ENCODE measurements at places on chromosomes 4 and X.

GRCh38 chr4:34636623-34637022, 1607.7 kb downstream of the ARAP2 start:
- no peak for DNase-seq

DNA sequence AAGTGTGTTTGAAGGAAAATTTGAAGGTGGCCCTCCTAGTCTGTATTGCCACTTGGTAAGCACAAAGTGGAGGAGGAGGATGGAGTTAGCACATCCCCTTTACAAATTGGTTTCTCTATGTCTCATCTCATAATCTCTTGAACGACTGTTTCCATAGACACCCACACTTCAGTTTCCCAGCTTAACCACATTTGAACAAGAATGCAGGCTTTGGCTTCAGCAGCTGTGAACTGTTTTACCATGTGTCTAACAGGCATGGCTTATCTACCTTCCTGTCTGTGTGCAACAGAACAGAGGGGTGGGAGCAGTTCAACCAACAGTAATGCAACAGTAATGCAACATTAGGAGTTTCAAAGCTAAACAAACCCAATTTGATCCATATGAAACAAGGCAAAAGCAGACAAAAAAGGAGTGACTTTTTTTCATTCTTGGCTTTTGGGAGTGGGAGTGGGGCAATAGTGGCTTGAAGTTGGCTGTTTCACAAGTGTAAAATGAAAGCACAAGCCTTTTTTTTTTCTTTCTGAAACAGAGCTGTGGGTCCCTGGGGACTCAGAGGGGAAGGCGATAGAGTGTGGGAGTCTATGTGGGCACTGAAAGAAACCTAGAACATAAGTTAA, 108.0 kb downstream of the ITM2A start:
- no peak for DNase-seq

GRCh38 chrX:13599491-13599890, 30.1 kb downstream of the EGFL6 start:
- no peak for DNase-seq

DNA sequence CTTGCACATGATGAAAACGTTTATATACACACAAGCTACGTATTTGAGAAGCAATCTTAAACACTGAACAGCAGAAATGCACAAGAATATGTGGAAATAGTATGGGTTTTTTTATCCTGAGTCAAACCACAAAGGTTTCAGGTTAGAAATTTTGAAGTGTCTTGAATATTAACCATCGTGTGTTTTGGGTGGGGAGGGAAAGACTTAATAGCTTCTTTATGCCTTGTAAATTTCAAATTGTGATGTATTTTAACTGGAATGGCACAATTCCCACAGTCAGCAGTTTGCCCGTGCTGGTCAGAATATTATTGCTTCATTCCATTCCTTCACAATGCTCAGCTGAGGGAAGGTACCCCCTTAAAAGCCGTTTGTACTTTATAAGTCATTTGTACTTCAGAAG, 67.4 kb upstream of the WDR1 start:
- DNase-seq, result no peak

GRCh38 chrX:16934185-16934584, 12.3 kb upstream of the REPS2 start:
- no peak for DNase-seq

GRCh38 chrX:36445566-36445965, 526.0 kb downstream of the CFAP47 start:
- DNase-seq, result no peak

DNA sequence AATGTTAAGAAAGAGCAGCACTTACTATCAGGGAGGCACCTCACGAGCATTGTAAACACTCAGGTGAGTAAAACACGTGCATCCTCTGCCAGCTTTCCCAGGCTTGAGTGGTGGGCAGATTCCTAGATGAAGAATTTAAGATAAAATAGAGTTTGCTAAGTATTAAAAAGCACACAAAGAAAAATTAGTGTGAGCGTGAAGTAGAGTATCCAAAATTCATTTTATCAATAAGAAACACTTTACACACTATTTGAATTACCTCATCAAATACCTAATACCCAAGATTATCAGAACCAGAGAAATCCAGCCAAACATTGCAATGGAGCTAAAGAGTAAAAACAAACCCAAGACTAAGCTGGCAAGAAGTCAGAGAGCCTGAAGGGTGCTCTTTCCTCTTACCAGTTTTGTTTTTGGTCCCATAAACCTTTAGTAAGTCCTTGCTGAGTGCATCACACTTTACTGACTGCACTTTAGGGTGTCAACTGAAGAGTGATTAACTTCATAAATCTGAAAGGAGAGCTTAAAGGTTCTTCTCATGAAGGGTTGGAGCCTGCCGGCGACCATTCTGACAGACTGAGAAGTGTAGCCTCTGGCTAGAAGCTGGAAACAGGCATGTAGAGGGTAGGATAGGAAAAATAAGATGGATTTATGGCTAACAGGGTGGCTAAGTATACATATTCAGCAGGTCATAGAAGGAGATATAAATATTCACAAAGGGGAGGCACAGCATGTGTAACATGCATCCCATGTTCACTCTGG, 151.1 kb downstream of the SLC7A11 start:
- DNase-seq, result no peak

DNA sequence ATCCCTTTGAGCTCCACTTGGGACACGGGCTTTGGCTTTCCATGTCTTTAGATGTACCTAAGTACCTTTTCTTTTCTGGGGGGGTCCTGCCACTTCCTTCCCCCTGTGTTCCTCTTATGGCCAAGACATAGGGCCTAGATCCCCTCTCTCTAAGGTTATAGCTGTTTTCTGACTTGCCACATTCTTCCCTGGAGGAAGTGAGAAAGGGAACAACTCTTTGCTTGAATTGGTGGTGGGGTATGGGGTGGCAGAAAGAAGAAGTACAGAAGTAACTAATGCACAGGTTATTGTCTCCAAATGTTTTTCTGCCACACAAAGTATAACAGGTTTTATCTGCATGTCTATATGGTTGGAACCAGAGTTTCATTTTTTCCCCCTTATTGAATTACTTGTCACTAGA, 29.7 kb upstream of the DIPK2B start:
- DNase-seq, result no peak

GRCh38 chrX:13694359-13694758, 5.4 kb downstream of the RAB9A start:
- DNase-seq, result no peak

DNA sequence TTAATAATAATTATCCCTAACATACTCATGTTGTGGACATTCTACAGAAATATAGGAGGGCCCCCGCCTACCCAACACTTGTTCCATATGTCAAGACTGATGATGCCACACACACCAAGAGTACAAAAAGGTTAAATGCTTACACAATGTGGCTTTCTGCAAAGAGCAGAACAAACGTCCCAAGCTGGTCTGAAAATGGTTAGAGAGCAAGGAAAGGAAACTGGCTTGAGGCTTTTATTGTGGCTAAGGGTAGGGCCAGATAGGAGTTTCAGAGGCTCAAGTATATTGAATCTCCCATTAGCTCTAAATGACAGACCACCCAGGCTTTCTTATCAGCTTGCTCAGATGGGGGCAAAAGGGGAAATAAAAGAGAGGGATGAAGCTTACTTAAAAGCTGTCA, 134.1 kb upstream of the C1QTNF7 start:
- no peak for DNase-seq

DNA sequence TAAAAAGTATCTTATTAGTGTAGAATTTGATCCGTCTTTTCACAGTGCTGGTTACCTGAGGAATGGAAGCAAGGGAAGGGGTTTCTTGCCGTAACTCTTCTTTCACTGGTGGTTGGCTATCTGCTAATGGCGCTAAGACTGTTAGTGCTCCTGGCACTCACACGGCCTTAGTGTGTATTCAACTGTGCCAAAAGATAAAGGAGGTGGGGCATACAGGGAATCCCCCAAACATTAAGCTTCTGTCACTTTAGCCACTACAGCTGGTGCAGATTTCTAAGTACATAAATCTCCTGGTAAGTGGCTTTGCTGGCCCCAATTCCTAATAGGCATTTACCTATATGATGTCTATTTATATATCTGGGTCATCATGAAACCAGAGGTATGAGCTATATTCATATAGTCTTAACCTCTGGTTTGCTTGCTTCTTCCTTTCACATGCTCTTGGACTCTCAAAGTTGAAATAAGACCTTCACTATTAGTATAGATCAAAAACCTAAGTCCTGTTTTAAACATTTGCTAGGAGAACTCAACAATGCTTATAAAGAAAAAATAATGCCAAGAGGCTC, 95.1 kb downstream of the TSPAN7 start:
- no peak for DNase-seq

DNA sequence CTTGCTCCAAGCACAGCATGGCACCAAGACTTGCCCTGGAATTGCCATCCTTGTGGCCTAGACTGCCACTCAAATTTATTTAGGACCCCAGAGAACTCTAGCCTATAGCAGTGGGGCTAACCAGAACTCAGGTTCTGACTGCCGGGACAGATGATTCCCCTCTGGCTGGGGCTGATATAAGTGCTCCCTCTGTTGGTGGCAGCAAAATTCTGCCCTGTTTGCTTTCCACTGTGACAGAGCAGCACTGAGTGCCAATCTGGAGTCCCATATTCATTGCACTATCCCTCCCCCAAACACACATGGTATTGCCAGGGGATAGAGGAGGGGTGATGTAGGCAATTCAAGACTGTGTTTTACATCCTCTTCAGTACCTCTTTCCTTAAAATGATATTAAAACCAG, 1081.9 kb downstream of the FAT4 start:
- no peak for DNase-seq

- DNase-seq, result no peak
Measured at GRCh38 chrX:431056-431455, 44.3 kb upstream of the PPP2R3B start.

- no peak for DNase-seq
Measured at GRCh38 chr4:161005746-161006145, 1158.1 kb downstream of the FSTL5 start.

- no peak for DNase-seq
Measured at GRCh38 chr4:48858130-48858529, 27.2 kb downstream of the OCIAD1 start.

- no peak for DNase-seq
Measured at GRCh38 chr4:126354784-126355183, 1040.0 kb downstream of the FAT4 start.

DNA sequence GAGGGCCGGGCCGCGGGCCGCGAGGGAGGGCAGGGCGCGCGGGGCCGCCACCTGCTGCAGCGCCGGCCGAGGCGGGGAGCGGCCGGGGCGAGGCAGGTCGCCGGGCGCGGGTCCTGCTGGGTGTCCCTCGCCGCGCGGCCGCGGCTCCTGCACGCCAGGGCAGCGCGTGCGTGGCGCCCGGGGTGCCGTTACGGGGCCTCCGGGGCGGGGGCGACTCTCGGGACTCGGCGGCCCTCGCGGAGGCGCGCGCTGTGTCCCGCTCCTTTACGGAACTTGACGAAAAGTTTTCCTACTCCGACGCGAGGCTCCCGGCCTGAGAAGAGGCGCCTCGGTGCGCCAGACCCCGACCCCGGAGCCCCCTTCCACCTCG, 329 bp downstream of the TBC1D14 start:
- no peak for DNase-seq

DNA sequence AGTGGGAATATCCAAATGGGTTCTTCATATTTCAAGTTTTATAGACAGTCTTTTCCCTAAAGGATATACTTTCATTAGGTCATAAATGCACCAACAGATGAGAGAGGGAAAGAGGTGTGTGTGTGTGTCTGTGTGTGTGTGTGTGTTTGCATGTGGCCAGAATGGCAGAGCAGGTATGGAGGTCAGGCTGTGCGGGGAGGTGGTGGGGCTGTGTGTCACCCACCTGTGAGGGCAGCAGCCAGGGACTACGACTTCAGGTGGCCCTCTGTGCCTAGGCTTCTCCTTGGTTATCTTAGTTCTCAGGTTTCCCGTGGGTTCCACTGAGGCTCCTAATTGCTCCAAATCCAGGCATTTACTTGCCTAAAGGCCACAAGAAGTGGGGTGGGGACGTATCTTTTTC, 14.6 kb downstream of the HAND2 start:
- no peak for DNase-seq

DNA sequence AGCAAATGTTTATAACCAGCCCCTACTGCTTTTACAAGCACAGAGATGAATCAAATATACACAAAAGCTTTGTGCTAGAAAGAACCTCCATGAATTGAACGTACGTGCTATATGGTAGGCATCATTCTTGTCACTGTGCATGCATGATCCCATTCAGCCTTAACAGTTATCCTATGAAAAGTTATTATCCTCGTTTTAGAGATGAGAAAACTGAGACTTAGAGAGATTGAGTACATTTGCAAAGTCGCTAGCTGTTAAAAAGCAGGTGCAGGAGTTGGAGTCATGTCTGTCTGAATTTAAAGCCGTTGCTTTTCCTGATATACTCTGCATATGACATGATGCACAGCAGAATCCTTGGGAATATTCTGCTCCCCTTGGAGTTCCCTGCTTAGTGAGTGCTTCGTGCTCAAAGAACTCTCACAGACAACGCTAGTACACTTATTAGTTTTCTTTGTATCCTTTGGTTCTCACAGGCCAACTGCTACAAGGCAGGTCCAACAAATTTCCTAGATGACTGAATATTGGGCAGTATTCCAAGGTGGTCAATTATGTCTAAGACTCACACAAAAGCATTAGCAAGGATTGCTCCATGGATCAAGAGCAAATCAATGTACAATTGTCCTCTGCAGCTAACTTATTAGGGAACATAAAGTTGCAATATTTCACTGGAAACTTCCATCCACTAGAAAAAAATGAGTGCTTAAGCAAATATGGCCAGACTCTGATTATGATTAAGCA, 42.8 kb upstream of the TRIM2 start:
- DNase-seq, result peak; percentile 69

GRCh38 chrX:41475591-41476241, 28.6 kb downstream of the NYX start:
- no peak for DNase-seq

DNA sequence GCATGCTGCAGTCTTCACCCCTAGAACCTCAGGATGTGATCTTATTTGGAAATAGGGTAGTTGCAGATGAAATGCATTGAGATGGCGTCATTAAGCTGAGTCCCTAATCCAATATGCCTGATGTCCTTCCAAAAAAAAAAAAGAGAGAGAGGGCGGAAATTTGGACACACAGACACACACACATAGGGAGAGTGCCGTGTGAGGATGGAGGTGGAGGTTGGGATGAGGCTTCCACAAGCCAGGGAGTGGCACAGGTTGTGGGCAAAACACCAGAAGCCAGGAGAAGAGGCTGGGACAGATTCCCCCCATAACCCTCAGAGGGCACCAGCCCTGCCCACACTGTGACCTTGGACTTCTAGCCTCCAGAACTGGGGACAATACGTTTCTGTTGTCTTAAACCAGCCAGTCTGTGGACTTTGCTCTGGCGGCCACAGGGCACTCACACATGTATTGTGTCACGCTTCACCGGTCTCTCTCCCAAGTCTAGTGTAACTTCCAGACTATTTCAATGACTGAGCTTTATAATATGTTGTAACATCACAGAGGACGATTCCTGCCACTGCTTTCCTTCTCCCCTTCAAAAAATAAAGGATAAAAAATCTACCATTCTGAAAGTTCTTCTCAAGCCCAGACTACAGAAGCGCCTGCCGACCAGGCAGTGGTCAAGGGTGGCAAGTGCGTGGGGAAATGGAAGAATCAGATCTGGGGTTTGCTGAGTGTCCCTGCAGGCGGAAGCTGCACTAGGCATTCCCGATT, 35.8 kb upstream of the MAN2B2 start:
- DNase-seq, result no peak

- DNase-seq, result no peak
Measured at GRCh38 chrX:137479386-137479785, 86.5 kb upstream of the ZIC3 start.
